ENCODE measurements at places on chromosomes 11 and 22.

- DNase-seq, result no peak
Observed at GRCh38 chr11:68816917-68817419, 24.7 kb downstream of the CPT1A start.

DNA sequence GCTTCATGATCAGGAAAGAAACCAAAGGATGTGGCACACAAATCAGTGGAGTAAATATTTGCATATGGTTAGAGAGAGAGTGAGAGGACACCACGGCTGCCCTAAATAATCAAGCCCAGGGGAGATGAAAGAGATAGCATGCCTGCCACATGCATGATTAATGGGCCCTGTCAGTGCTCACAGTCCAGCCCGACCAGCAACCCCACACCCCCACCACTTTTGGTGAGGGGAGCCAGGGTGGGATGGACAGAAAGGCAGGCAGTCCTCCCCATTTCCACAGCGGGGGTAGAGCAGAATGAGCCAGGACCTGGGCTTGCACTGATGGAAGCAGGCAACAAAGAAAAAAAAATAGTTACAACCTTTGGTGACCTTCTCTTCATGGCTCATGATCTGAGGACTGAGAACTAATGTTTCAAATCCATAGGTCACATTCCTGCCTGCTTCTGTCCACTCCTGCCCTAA, 545.0 kb downstream of the ETS1 start:
- no peak for DNase-seq

- no peak for DNase-seq
Observed at GRCh38 chr11:43770173-43770572, 89.6 kb downstream of the HSD17B12 start.

DNA sequence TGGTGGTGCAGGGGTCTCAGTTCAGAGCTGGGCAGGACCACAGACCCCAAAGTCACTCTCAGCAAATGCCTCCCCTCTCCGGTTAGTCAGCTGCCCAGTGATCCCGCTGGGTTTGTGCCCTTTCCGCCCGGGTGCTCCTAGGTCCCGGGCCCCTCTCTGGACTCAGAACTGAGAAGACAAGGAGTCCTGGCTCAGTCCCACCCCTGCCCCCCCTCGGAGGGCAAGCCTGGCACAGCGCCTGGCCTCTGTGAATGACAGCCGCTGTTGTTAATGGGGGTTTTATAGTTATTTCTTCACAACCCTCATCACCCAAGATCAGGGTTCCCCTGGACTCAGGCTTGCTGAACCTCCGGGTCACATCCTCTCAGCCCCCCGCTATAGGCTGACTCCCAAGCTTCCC, 47.6 kb downstream of the ELFN2 start:
- DNase-seq, result no peak

- no peak for DNase-seq
Observed at GRCh38 chr11:62574363-62575071, 826 bp upstream of the EEF1G start.

GRCh38 chr11:763073-763463, 14.2 kb downstream of the GATD1 start:
- no peak for DNase-seq

- no peak for DNase-seq
Observed at GRCh38 chr22:42855721-42856120, 1.4 kb downstream of the ARFGAP3 start.

DNA sequence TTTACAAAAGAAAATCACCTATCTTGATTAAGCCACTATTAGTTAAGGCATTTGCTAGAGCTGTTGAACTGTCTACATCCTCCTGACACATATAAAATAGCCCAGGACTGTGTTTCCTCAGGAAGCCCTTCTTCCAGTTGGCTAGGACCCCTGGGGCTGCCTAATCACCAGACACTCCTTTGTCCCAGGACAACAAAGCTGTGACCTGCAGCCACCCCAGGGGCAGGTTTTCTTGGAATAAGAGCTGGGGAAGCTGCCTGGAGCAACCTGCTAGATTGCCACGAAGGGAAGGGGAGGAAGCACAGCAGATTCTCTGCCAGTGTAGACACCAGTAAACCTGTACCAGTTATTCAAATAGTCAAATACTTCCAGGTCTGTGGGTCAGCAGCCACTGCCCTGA, 17.6 kb downstream of the CHST1 start:
- no peak for DNase-seq

GRCh38 chr11:22432291-22433093, 94.3 kb downstream of the SLC17A6 start:
- DNase-seq, result no peak

DNA sequence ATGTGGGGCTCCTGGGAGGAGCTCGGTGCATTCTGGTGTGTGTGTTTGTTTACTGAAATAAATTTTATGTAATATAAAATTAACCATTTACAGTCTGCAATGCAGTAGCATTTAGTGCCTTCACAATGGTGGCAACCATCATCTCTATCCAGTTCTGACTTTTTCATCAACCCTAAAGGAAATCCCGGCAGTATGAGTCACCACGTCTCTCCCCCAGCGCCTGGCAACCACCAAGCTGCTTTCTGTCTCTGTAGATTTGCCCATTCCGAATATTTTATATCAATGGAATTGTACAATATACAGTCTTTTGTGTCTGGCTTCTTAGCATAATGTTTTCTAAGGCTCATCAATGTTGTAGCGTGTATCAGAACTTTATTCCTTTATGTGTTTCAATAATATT, 300.5 kb downstream of the MIAT start:
- DNase-seq, result no peak

DNA sequence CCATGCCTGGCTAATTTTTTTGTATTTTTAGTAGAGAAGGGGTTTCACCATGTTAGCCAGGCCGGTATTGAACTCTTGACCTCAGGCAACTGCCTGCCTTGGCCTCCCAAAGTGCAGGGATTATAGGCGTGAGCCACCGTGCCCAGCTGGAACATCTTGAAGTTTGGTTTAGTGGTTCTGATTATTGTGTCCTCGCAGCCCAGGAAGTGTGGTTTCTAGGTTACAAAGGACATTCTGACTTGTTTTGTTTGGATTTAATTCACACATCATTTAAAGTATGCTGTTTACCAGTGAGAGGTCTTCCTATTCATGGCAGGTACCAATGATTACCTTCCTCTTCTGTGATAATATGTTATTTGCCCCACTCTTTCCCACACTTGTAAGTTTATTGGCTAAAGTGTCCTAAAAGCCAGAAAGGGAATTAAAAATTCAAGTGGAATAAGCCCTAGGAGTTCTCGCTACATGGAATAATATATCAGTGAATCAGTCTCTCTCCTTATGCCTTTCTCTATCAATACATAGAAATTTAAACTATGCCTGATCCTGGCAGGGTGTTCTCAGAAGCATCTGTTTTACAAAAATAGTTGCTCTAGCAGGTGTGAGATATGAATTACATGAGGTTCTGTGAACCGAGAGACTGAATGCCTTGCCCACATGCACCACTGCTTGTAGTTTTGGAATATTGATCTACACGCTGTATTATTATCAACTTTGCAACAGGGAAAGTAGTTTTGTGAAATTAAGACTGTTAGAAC, 263.1 kb downstream of the DDX10 start:
- no peak for DNase-seq

- no peak for DNase-seq
Observed at GRCh38 chr11:15468466-15468865, 353.7 kb downstream of the INSC start.

GRCh38 chr22:30233582-30233981, 13.0 kb downstream of the LIF start:
- DNase-seq, result no peak

DNA sequence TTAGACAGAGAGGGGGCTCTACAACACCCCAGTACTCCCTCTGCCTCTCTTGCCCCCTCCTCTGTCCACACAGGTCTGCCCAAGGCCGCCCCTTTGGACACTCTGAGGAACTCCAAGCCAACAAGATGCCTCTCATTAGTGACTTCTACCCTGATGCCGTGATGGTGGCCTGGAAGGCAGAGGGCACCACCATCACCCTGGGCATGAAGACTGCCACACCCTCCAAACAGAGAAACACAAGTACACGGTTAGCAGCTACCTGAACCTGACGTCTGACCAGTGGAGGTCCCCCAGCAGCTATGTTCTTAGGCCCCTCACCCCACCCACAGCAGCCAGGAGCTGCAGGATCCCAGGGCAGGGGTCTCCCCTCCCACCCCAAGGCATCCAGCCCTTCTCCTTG, 125.1 kb downstream of the MED15 start:
- no peak for DNase-seq

DNA sequence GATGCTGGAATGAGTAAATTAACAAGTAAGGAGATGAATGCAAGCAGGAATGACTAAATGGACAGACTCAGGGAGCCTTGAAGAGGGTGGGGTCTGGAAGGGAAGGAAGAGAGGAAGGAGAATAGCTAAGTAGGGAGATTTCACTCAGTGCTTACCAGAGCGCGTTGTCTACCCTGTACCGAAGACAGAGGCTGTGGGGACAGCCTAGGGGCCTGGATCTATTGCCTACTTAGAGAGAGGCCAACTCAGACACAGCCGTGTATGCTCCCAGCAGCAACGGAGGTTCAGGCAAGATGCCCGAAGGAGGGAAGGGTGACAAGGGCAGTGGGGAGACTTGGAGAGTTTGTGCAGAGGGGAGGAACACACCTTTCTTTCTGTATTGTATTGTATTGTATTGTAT, at the start of gene FOLR2:
TSS of gene FOLR2 (plus strand) at position 157 of the 400 bp plus-strand sequence. CDS start 1,791 bp downstream, outside the sequence.
- DNase-seq, result no peak

- no peak for DNase-seq
Observed at GRCh38 chr11:69913591-69914285, 94.5 kb upstream of the FGF3 start.

DNA sequence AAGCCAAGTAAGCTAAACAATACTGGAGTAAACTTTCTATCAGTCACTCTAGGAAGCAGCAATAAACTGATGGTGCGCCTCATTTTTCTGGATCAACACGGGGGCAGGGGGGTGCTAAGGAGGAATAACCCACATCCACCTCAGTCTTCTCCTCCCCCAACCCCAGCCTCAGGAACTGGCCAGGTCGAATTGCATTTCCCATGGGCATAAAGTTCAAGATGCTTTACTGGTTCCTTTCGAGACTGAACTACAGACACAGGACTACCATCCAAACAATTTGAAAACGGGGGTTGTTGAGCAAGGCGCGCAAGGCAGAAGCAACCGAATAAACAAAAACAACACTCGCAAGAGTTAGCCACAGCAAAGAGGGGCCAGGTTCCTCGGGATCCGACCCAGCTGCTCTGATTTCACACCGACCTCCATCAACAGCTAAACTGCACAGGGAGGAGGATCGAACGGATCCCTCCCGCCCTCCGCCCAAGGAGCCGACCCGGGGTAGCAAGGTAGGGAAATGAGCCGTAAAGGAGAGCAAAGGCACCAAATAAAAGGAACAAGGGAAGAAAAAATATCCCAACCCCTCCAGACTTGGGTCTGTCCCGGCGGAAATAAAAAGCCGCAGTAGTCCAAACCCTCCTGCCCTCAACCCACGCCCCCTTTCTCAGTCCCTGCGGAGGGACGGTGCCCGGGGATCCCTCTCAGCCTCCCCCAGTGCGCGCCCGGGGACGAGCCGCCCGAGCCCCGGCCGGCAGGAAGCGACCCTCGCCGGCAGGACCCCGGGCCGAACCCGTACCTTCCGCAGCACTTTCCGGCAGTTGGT, 801 bp downstream of the SESN3 start:
- peak; percentile 7 for DNase-seq

DNA sequence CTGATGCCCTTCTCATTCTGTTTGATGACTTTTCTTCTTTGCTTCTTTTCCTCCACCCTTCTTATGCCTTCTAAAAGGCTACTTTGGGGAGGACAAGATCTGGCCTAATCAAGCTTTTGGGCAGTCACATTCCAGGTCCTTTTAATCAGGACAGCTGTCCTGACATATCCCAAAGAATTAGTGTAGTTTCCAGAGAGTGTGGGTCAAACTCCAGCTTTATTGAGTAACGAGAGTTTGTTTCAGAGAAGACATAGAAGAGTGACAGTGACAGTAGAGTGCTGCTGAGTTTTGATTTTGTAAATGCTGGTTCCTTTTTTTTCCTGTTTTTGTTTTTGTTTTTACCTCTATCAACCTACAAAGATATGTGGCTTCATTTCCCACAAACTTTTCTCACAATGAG, 158.4 kb upstream of the SESN3 start:
- no peak for DNase-seq

GRCh38 chr11:45892856-45893255, 7.4 kb downstream of the MAPK8IP1 start:
- DNase-seq, result no peak

DNA sequence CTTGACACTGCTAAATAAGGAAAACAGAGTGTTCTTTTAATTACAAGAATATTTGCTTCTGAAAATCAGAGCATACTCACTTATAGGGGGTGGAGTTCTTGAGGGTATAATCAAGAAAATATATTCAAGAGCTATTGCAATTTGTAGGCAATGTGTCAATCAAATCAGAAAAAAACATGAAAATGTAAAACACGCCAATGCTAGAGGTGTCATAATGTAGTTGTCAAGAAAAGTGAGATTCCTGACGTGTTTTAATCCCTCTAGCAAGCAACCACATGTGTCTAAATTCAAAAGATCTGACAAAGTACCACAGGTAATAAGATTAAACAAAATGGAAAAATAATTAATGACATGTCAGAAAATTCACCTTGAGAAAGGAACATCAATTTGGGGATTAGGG, 1440.7 kb upstream of the RAG2 start:
- no peak for DNase-seq

DNA sequence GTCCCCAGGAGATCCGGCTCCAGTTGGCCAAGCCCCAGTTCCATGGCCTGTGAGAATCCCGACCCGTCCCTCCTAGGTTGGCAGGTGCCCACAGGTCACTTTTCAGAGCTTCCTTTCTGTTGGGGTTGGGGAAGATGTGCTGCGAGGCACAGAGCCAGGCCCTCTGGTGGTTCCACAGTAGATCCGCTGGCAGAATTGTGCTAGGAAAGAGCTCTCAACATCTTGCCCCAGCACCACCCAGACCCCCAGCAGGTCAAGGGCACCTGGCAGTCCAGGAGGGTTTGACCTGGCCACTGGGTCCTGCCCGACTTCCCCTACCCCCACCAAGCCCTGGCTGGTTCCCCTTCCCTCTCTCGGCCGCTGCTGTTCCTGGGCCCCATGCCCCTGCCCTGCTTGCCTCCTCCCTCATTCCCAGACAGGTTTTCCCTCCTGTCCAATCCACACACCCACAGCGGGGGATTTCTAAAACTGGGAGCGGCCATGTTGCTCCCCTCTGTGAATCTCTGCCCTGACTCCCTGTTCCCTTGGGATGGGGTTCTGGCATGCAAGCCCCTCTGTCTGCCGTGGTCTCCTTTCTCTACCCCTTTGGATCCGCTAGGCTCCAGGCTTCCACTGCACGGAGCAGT, 26.2 kb upstream of the GCAT start:
- no peak for DNase-seq

GRCh38 chr22:25110846-25111578, 88.6 kb upstream of the CRYBB3 start:
- DNase-seq, result peak; percentile 17

DNA sequence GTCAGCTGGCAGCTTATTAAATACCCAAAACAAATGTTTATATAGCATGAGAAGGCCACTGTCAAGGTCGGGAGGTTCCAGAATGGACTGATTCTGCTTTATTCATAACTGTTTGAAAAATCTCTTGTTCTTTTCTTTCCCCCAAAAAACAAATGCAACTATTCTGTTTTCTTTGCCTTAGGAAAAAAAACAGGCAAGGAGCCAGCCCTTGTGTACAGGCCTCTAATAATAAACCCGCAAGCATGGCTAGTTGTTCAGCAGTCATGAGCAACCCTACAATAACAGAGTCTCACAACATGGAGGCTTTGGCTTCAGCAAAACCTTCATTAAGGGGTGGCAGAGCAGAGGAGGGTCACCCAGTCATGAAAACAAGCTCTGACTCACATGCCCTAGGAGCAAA, 191.7 kb downstream of the KIRREL3 start:
- no peak for DNase-seq

All from effector CD4-positive, alpha-beta T cell (primary cell).